ENCODE measurements at places on chromosomes 2 and 18.

DNA sequence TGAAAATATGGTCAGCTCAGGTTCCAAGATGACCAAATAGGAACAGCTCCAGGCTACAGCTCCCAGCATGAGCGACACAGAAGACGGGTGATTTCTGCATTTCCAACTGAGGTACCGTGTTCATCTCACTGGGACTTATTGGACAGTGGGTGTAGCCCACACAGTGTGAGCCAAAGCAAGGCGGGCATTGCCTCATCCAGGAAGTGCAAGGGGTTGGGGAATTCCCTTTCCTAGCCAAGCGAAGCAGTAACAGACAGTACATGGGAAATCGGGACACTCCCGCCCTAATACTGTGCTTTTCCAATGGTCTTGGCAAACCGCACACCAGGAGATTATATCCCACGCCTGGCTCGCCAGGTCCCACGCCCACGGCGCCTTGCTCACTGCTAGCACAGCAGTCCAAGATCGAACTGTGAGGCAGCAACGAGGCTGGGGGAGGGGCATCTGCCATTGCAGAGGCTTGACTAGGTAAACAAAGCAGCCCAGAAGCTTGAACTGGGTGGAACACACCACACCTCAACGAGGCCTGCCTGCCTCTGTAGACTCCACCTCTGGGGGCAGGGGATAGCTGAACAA lies 57.5 kb downstream of the WDPCP start:
- no peak overlapping the region for H3K4me3 ChIP-seq
- H3K36me3 ChIP-seq = peaks cover 18% of the 10 kb centered on the region
- no peaks in the 10 kb centered on the region for H3K4me1 ChIP-seq

DNA sequence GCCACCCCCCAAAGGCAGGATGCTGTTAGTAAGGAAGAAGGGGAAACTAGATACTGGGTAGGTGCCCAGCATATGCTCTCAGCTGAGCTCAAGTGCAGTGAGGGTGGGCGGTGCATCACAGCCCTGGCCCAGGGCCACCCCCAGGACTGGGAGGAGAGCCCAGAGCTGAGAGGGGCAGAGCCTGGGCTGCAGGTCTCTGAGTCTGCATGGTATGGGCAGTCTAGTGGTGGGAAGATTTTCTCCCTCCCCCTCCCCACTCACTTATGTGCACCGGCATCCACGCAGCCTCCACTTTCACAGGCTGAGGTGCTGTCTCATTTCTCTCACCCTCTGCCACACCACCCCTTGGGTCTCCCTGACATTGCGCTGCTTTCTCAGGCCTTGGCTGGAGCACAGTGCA lies 48.5 kb upstream of the CAB39 start:
- DNase-seq = peak; percentile 71
- no peaks in the 10 kb centered on the region for H3K27me3 ChIP-seq
- peak overlapping the region; percentile 2 for H3K4me3 ChIP-seq
- peaks cover 89% of the 10 kb centered on the region for H3K4me1 ChIP-seq
- H3K27ac ChIP-seq = peak overlapping the region; percentile 97

DNA sequence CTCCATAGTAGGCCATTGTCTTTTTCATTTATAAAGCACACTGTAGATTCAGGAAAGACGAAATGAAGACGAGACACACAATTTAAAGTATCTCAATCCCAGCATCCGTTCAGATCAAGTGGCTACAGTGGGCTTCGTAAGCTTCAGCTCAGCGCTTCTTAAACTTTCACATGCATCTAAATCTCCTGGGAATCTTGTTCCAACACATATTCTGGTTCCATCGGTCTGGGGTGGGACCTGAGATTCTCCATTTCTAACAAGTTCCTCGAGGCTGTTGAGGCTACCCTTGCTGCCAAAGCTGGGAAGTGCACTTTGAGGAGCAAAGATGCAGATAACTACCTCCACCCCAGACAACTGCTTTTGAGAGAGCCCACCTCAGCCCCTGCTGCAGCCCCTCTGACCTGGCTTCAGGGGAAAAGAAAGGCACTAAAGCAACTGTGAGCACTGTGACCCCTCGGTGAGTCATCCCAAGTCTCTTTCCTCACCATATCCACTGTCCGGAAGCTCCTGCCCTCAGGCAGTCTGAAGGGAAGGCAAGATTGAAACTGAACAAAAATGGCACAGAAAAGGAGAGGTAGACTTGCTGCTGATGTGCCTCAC lies 201.1 kb upstream of the FBXO11 start:
- no peak overlapping the region for H3K27ac ChIP-seq
- peaks cover 14% of the 10 kb centered on the region for H3K4me1 ChIP-seq
- H3K27me3 ChIP-seq = no peaks in the 10 kb centered on the region
- H3K36me3 ChIP-seq = no peaks in the 10 kb centered on the region
- no peak overlapping the region for H3K4me3 ChIP-seq

DNA sequence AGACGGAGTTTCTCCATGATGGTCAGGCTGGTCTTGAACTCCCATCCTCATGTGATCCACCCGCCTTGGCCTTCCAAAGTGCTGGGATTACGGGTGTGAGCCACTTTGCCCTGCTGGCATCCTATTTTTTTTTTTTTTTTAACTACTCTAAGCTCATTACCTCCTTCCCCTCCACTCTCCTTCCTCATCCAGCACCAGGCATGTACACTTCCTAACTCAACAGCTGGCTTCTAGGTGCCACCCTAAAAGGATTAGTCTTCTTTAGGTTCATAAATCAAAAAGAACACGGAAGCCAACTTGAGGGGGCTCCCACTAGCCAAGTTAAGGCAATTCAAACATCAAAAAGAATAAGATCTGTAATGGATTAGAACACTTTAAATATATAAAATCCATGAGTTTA lies 70.6 kb upstream of the TEX51 start:
- H3K36me3 ChIP-seq = no peaks in the 10 kb centered on the region
- H3K4me3 ChIP-seq = no peak overlapping the region
- H3K27me3 ChIP-seq = peaks cover 3% of the 10 kb centered on the region
- no peaks in the 10 kb centered on the region for H3K4me1 ChIP-seq
- no peak overlapping the region for H3K27ac ChIP-seq

GRCh38 chr2:100972452-100972851 lies 29.6 kb upstream of the RPL31 start:
- H3K27me3 ChIP-seq = no peaks in the 10 kb centered on the region
- H3K27ac ChIP-seq = no peak overlapping the region
- no peak for DNase-seq
- no peak overlapping the region for H3K4me3 ChIP-seq

DNA sequence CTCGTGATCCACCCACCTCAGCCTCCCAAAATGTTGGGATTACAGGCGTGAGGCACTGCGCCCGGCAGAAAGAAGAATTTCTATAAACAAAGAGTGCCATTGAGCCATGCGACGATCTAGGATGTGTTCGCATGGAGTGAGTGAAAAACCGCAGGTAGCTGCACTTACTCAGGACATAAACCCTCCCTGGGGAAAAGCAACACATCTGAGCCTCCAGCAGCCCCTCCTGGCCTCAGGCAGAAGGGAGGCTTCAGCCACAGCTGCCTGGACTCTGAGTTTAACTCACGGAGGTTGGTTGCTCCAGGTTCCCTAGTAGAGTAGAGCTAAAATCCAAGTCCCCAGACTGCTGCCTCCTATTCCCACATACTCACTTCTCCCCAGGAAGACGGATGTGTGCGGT lies 11.3 kb upstream of the STK25 start:
- H3K27ac ChIP-seq = no peak overlapping the region
- H3K4me1 ChIP-seq = peaks cover 22% of the 10 kb centered on the region
- no peak for DNase-seq
- peaks cover 4% of the 10 kb centered on the region for H3K27me3 ChIP-seq
- H3K4me3 ChIP-seq = no peak overlapping the region

All from activated CD8-positive, alpha-beta T cell treated with anti-CD3 and anti-CD28 coated beads for 36 hours (primary cell).